Hippocampal formation (tissue), 2 donors: ENCODE measurements at places on chromosomes 4 and X.

GRCh38 chr4:190121759-190122158, 51.8 kb upstream of the DUX4 start:
- no peak for DNase-seq

GRCh38 chr4:144819591-144819990, 173.6 kb downstream of the HHIP start:
- no peak for DNase-seq

GRCh38 chrX:136711147-136711546, 63.2 kb downstream of the CD40LG start:
- DNase-seq, result peak; percentile 16

DNA sequence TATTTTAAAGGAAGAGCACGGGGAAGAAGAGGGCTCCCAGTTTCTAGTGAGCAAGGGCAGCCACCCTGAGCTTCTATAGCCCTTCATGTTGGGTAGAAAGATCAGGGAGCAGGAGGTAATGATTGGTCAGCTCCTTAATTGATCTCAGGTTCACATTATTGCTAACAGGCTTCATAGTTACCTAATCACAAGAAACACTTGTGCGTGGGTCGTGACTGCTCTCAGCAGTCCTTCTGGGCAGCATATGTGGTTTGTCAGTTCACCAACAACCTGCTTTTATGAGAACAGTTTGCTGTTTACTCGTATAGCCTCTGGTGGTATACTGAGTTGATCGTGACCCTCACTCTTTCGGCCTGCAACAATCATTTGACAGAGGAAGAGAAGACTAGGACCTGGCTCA, 4.7 kb upstream of the DOK7 start:
- DNase-seq, result no peak

DNA sequence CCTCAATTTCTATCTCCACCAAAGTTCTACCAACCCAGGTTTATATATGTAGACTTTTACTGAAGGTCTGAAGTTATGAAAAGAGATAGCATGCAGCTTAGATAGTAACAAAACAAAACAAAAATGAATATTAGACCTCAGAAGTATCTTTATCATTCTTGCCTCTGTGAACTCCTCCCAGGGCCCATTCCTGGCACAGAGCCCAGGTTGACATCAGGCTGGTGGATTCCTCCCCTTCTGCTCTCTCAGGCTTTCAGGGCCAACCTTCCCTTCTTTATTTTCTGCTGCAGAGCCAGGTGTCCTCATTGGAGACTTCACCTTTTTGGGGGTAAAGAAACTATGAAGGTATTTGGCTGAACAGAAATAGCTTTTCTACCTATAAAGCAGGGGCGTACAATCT, 112.8 kb upstream of the PITX2 start:
- no peak for DNase-seq
